ENCODE measurements at places on chromosomes 7 and 10. TPM values are rescaled to one million over a fixed set of nuclear protein-coding genes. Genes with fewer than 3 reads are reported as not detected.

The CXCL12 gene
- polyA plus RNA-seq: 411 TPM

The MYL10 gene
- polyA plus RNA-seq: 0.30 TPM

- peak; percentile 68 for DNase-seq
These were observed 1.4 kb downstream of the MAGI2 start for GRCh38 chr7:79452032-79452494.

GRCh38 chr7:105164751-105165150 is 150.7 kb downstream of the KMT2E start:
- DNase-seq: no peak
